ENCODE measurements at places on chromosomes 11 and 22. TPM values are rescaled to one million over a fixed set of nuclear protein-coding genes. Genes with fewer than 3 reads are reported as not detected.

SYT12 gene
- total RNA-seq = 0.14 TPM

DAGLA gene
- 4.4 TPM for total RNA-seq

TKFC gene
- 24.3 TPM for total RNA-seq

SNX15 gene
- total RNA-seq = 3.0 TPM

NLRP6 gene
- not detected for total RNA-seq

LMO2 gene
- not detected for total RNA-seq
